ENCODE measurements at places on chromosomes 11 and 22.

GRCh38 chr11:3132271-3132781, 32.8 kb downstream of the OSBPL5 start:
- DNase-seq, result no peak

GRCh38 chr11:13602844-13603243, 65.6 kb upstream of the FAR1 start:
- DNase-seq, result no peak

GRCh38 chr11:94139416-94139815, 10.8 kb downstream of the PANX1 start:
- DNase-seq, result no peak

DNA sequence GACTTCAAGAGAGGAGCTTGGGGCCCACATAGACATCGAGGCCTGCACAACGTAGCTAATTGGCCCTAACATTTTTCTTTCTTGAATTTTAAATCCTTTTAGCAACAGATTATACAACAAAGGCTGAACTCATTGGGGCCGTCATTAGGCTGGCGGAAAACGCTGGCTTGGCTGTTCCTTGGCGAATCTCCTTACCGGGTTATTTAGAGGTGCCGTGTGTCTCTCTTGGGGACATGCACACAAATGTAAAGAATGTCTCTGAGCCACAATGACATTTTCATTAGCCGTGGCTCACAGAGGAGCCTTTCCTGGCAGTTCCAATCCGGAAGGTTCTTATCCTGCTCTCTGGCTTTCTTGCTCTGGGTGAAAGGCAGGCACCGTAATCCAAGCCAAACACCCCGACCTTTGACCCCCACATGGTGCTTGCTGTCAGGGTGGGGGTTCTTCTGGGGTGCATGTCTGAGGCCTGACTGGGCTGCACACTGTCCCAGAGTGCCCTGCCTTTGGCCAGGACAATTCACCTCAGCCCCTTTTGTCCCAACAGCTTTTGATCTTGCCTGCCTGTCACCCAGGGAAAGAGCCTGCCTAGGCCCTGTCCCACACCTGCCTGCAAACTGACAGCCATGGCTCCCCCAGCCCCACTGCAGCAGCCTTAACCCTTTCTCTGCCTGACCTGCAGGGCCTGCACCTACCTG, 9.2 kb upstream of the FGF3 start:
- no peak for DNase-seq

DNA sequence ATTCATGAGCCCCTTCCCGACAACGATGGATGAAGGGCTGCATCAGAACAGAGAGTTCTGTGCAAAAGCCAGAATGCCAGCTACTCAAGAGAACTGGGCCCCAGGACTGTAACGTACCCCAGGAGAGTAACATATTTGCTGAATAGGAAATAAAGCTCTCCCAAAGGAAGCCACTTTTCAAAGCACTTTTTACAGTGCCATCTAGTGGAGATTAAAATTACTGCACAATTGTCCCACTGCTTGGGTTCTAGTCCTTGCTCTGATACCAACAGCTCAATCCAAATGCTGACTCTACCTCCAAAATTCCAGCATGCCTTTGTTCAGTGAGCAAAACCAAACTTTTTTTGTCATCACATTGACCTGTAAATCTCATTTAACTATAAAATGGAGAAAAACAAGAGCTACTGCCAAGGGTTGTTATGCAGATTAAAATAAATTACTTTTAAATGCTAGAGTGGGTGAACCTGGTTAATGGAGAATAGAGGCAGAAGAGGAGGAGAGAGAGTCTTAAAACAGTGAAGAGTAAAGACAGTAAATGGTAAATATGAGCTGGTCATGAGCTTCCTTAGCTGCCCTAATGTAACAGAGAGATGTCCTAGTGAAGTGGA, 87.6 kb upstream of the FSHB start:
- DNase-seq, result no peak

- DNase-seq, result no peak
Measured at GRCh38 chr22:44962741-44963454, 46.9 kb downstream of the PHF21B start.

DNA sequence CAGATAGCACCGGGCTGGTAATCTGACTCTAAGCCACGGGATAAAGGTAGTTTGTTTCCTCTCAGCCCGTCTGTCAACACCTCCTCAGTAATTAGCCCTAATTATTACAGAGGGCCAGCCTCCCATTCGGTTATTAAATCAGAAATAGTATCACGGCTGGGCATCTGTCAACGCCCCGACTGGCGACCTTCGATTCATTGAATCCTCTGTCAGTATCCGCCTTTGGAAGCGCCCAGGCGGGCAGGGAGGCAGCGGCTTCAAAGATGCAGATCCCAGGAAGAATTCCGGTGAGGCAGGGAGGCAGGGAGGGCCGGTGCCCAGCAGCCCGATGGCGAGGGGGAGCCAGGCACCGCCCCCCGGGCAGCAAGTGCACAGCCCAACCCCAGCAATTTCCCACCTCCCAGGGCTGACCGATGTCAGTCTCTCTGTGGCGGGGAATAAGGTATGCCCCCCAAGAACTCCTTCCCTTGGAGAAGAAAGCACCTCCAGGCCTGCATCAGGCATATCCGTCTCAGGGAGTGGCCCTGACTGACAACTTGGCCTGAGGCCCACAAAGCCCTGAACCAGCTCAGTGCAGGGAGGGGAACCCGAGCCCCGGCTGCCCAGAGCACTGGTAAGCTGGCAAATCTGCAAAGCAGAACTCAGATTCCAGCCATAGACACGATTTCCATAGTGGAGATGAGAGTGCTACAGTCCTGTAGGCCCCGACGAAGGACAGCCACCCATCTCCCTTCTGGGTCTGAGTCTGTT, 11.4 kb downstream of the GNB1L start:
- no peak for DNase-seq

GRCh38 chr11:68468217-68468828, 7.8 kb downstream of the PPP6R3 start:
- DNase-seq, result no peak

GRCh38 chr22:41919357-41920224, 4.7 kb upstream of the SHISA8 start:
- DNase-seq, result no peak
